CD4-positive, alpha-beta T cell treated with Interferon alpha-2 for 1 hour (primary cell): ENCODE measurements at places on chromosomes 7 and 10.

DNA sequence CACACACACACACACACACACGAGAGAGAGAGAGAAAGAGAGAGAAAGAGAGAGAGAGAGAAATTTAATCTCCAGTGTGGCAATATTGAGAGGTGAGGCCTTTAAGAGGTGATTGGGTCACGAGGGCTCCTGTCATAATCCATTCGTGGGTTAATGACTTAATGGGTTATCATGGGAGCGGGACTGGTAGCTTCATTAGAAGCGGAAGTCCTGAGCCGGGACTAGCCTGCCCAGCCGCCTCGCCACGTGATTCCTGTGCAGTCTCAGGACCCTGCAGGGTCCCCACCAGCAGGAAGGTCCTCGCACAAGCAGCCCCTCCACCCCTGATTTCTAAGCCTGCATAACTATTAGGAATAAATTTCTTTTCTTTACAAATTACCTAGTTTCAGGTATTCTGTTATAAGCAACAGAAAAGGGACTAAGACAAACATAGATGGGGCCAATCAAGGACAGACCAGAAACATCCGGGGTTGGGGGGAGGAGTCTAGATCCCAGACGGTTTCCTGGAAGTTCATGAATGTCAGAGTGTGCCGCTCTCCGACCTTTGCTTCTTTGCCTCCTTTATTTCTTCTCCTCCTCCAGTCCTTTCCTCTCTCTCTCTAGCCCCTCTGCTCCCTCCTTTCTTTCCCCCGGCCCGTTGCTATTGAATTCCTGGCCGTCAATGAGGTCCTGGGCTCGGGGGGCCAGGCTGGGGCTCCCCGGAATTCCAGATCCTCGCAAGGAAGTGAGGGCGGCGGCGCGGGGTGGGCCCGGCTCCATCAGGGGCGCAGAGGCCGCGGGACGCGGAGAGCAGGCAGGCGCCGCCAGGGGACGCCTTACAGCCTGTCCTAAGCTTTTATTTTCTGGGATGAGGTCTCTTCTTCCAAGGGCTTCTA lies 146.8 kb downstream of the CYP26A1 start:
- DNase-seq: no peak

DNA sequence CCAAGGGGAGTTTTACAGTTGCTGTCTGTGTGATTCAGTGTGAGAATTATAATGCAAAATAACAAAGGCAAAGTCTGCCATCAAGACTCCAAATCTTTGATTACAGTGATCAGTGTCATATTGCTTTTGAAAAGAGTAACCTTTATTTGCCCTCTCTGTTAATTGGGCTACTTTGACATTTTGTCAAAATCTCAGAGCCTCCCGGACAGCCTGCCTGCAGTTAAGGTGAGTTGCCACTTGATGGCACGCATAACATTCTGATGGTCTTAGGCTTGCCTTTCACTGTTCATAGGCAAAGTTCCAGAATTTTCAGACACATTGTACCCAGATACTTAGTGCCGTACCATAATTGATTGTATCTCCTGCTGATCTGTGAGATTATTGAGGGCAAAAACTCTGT lies 253.5 kb downstream of the ABCA13 start:
- DNase-seq: no peak

DNA sequence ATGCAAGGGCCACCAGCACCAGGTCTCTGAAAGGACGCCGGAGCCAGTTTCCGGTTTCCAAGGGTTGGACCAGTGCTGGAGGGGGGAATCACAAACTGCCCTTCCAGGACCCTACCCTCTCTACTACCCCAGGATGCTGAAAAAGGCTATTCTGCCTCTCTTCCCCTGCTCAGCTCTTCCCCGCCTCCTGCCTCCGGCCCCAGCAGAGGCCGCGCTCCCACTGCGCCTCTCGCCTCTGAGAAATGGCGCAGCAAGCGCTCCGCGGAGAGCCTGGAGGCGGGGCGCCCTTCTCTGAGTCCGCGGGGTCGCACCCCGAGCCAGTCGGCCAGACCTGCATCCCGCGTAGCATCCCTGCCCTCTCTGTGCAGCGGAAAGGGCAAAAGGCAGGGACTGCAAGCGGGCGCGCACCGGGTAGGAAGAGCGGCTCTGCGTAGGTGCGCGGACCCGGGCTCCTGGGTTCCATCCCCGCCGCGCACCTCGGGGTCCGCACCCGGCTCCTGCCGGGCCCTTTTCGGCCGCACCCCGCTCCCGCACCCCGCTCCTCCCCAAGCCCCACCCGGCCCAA lies 476 bp upstream of the RET start:
- no peak for DNase-seq

DNA sequence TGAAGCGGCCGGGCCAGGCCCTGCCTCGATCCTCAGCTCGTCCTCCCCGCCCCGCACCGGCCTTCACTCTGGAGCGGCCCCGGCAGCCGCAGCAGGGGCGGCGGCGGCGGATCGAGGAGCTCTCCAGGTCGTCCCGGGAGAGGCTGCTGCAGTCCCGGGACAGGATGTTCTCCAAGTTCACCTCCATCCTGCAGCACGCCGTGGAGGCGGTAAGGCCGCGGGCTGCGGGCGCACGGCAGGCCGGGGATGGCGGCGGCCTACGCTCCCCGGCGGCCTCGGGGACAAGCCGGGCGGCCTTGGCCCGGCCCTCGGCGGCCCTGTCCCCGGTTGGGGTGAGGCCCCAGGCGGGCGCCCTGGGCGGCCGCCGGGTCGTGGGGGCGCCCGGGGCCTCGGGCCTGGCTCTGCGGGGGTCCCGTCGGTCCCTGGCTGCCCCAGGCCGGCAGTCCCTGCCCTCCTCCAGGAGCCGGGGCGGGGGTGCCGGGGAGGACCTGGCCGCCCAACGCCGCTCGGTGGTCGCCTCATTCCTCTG lies 399 bp downstream of the FHIP2A start:
- DNase-seq: no peak

GRCh38 chr7:77824636-77825035 lies 26.1 kb downstream of the PHTF2 start:
- no peak for DNase-seq
